ENCODE measurements at places on chromosomes 1 and 21.
A peak's percentile ranks its signal among the peaks of the same experiment; 100 is the strongest.

DNA sequence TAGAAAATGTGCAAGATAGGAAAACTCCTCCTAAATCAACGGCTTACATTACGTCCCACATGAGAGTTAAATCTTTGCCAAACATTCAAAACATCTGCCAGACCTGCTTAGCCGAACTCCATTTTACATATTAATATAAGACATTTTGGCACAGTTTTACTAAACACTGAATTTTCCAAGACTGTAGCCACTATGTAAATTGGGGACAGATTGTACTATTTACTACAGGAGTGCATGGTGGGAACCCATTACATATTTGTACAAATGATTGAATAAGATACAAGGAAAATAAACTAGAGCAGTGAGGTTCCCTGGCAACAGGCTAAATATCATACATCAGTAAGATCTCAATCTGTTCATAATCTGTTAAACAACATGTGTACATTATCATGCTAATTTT is 1234.4 kb downstream of the KCNT2 start:
- DNase-seq: no peak

DNA sequence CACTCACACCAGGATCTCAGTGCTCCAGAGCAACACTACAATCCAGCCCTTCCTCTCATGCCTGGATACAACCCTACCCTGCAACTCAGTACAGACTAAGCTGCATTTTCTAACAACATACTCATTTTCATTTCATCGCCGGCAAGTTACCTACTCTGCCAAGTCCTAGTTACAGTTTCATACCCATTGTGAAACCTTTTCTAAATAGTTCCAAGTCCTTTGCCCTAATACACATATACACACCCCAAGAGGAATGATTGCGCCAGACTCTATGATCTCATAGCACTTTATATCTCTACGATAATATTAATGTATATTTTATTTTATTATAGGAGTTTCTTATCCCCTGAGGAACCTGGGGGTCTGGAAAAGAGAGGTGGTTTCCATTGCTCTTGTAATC is 122.4 kb downstream of the LMX1A start:
- DNase-seq: no peak

DNA sequence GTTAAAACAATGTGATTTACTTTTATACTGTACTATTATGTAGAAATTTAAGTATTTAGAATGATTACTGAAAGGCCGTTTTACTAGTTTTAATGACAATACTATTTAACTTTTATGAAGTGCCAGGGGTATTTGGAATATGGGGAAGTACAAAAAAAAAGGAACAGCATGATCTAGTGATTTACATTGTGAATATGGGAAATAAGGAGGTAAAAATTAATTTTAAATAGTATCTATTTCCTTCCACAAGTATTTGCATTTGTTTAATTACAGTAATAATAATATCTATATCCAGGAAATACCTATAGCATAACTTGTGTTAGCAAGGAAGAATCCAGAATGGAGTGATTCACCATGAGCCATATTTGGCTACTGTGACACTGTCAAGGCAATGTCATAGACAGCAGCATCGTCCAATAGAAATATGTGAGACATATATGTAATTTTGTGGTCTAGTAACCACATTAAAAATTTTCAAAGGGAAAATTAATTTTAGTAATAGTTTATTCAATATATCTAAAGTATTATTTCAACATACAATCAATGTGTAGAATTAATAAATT is 22.0 kb downstream of the CNST start:
- no peak for DNase-seq

- DNase-seq: no peak
Measured at GRCh38 chr1:3852711-3853485, 4.1 kb downstream of the CEP104 start.

- no peak for DNase-seq
Measured at GRCh38 chr1:161258439-161259344, at the start of gene PCP4L1. TSS of gene PCP4L1 (plus strand) at chr1:161258745. CDS start at chr1:161258975, 230 bp downstream.

DNA sequence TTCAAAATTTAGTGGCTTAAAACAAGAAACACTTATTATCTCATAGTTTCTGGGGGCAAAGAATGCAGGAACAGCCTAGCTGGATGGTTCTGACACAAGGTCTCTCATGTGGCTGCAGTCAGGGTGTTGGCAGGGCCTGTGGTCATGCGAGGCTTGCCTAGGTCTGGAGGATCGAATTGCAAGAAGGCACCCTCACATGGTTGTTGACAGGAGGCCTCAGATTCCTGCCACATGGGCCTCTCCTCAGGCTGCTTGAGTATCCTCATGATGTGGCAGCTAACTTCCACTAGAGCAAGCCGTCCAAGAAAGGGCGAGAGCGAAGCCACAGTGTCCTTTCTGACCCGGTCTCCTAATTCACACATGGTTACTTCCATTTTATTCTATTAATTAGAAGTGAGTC is 6.2 kb upstream of the NRIP1 start:
- no peak for DNase-seq

GRCh38 chr1:33295450-33296081 is 25.3 kb downstream of the A3GALT2 start:
- DNase-seq: peak; percentile 81

GRCh38 chr21:18524097-18524880 is 120.7 kb upstream of the TMPRSS15 start:
- DNase-seq: no peak

GRCh38 chr1:209497729-209498128 is 85.8 kb upstream of the CAMK1G start:
- DNase-seq: no peak

GRCh38 chr1:39828734-39829133 is 40.1 kb upstream of the BMP8B start:
- no peak for DNase-seq

DNA sequence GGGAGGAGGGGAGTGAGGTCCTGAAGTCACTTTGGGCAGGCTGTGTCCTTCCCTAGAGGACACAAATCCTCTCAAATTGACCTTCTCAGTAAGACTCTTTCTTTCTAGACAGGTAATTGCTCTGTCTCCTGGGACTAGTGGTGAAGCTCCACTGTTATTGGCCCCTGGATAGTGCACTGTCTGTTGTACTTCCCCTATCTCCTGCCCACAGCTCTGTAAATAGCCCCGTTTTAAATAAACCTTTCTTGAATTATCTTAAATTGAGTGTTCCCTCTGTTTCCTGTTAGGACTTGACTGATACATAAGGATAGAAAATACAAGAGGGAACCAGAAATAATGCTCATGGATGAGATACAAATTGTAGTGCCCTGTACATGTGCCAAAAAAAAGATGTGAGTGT is 229.5 kb upstream of the USP24 start:
- DNase-seq: no peak

GRCh38 chr1:103230061-103230460 is 121.7 kb upstream of the COL11A1 start:
- DNase-seq: no peak

DNA sequence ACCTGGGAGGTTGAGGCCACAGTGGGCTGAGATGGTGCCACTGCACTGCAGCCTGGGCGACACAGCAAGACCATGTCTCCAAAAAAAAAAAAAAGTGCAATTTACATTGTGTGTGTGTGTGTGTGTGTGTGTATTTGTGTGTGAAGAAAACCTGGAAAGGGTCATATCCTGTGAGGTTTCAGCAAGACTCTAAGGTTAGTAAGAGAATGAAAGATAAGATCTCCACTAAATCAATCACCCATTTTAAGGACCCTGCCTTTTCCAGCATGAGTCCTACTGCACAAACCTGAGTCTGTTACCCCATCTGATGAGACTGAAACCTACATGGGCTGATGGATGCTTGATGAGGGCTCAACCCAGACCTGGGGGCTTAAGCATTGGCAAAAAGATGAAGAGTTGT is 4.9 kb upstream of the C1orf74 start:
- DNase-seq: no peak

GRCh38 chr1:155944444-155944799 is 3.0 kb downstream of the RXFP4 start:
- no peak for DNase-seq

DNA sequence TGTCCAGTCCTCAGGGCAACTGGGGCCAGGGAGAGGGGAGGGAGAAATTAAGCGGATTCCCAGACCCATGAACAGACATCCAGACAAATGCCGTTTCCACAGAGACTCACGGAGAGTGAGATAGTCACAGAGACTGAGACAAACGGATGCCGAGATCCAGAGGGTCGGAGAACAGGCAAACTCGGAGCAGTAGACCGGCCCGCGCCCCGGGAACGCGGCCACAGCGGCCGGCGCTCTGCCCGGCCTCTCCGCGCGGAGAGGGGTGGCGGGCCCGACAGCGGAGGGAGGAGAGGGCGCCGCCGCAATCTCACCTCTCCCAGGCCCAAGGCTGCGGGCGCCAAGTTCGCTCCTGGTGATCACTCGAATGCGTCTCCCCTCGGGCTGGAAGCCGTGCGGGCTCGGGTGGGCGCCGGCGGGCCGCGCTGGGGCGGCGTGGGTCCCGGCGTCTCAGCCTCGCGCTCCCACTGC is 831 bp upstream of the FOXD2 start:
- DNase-seq: no peak

GRCh38 chr1:161215076-161215475 is at the start of gene FCER1G:
TSS of gene FCER1G (plus strand) at chr1:161215295. CDS start at chr1:161215322, 27 bp downstream.
- no peak for DNase-seq

GRCh38 chr1:180923887-180924286 is 11.2 kb downstream of the KIAA1614 start:
- no peak for DNase-seq

DNA sequence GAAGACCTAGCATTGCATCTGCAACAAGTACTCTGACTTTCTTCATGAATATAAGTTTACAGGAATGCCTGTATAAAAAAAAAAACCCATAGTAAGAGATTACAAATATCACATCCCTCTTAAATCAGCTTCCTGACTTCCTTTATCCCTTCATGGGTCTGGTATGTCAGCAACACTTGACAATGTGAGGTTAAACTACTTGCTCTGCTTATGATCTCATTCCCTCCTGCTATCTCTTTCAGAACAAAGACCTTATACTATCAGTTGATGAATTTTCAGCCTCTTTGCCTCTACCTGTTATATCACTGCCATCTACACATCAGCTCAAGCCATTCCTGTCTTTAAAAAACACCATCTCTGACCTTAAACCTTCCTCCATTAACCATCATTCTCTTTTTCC is 130.9 kb upstream of the SAMSN1 start:
- no peak for DNase-seq

GRCh38 chr1:201859424-201859823 is 29.3 kb upstream of the SHISA4 start:
- no peak for DNase-seq

DNA sequence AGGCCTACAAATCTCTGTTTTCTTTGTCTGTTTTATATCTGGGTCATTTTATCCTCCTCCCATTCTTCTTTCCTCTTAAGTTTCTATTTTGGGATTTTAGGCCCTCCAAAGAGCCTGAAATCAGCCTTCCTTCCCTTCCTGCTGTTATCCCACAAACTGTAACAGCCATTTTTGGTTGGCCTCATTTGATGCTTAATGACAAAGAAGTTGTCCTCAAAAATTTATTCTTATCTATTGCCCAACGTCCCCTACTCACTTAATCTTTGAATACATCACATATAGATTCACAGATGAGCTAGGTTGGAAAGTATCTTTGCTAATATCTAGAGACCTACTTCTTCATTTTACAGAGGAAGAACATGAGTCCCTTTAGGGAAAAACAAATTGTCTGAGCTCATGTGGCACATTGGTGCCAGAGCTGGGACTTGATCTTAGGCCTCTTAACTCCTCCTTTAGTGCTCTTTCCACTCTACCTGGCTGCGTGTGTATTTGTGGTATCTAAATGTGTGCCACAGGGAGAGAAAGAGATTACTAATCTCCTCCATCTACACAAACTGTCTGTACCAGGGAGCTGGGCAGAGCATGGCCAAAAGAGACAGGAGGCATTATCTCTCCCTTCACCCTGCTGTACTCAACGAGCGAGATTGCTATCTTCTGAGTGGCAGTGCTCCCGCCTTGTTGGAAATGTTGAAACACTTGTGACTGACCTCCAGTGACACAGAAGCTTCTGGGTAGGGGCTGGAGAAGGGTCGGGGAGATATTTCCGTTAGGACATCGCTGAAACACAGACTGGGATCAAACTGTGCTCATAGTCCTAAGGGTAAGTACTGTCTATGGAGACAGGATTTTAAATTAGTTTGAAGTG is 30.1 kb downstream of the RHEX start:
- DNase-seq: no peak

DNA sequence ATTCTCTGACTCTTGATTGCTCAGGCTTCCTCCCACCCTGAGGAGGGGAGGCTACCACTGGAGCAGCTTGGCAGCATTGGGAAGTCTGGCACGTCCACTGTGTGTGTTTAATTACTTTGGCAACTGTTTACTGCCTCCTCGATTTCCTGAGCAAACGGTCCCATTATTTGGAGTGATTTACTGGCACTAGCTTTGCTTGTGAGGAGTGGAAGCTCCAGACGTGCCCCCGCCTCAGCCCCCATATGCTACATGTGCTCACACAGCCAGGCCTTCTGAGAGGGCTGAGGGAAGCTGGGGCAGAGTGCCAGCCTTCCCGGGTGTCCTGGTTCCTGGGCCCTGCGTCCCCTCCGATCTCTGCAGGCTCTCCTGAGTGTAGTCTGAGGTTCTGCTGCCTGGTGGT is 306.2 kb downstream of the PTPRU start:
- no peak for DNase-seq

DNA sequence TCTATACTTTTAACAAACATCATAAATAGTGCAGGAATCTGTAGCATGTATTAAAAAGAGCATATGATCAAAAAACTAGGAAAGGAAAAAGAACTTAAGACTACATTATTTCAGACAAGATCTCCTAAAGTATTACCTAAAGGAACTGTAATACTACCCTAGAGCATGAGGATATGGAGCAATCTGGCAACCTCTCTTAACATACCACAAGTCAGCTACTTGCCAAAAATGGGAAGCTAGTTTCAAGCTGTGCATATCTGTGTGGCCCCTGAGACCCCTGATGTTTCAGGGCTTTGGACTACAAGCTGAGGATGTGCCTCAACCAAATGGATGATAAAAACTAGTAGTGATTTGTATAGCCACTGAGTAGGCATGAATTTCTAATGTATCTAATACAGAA is 525.6 kb downstream of the PTBP2 start:
- no peak for DNase-seq

DNA sequence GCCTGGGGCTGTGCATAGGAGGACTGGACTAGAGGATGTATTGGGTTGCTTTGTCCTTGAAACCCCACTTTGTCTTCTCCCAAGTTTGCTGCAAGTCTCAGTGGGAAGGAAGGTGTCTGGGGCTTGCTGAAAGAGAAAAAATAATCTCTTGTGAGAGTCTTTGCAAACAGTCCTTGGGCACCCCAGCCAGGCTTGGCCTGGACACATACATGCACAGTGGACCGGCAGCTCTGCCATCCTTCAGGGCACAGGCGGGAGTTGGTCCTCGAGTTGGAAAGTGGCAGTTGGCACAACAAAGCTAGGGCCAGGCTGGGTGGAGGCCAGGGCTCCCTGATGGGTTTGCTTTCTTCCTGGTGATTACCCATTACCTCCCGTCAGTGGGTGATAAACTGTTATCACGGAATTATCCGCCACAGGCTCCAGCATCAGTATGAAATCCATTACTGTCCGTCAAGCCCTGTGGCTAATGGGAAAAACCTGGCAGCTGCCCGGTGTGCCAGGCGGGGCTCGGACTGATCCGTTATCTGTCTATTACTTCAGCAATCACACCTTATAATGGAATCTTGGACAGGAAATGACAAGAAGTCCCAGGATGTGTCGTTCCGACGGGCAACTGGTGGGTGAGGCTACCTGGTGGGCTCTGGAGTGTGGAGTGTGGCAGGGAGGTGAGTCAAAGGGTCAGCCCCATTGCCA is 265.7 kb downstream of the GRIK3 start:
- DNase-seq: no peak

Measured in Panc1 (cell line).